ENCODE measurements at places on chromosomes 4 and X. TPM values are rescaled to one million over a fixed set of nuclear protein-coding genes. Genes with fewer than 3 reads are reported as not detected.

IGFBP7 gene
- total RNA-seq: 384 TPM

TMPRSS11A gene
- not detected for total RNA-seq

DNAAF6 gene
- not detected for total RNA-seq

BGN gene
- total RNA-seq: 0.30 TPM

CXorf38 gene
- 26.2 TPM for total RNA-seq

ARMCX5 gene
- total RNA-seq: 7.3 TPM

PRPS2 gene
- total RNA-seq: 42.1 TPM

GAGE12J gene
- total RNA-seq: not detected

VSIG1 gene
- total RNA-seq: 0.70 TPM

SLC34A2 gene
- total RNA-seq: not detected

GAGE1 gene
- not detected for total RNA-seq

PABPC4L gene
- 0.42 TPM for total RNA-seq

PTPN13 gene
- 48.6 TPM for total RNA-seq

ADAM29 gene
- total RNA-seq: not detected

AVPR2 gene
- total RNA-seq: not detected

PDCL2 gene
- not detected for total RNA-seq

CT45A10 gene
- not detected for total RNA-seq

KIAA1210 gene
- total RNA-seq: not detected

SOWAHD gene
- not detected for total RNA-seq

NR3C2 gene
- not detected for total RNA-seq

C4orf36 gene
- 6.0 TPM for total RNA-seq

SYNPO2 gene
- total RNA-seq: 0.11 TPM

RAB39B gene
- 0.30 TPM for total RNA-seq

ATP1B4 gene
- not detected for total RNA-seq

KLKB1 gene
- not detected for total RNA-seq

LRP2BP gene
- total RNA-seq: 0.31 TPM

NAA11 gene
- not detected for total RNA-seq

ZNF185 gene
- 25.1 TPM for total RNA-seq

IL13RA1 gene
- 22.7 TPM for total RNA-seq

FOXR2 gene
- total RNA-seq: not detected

GAB3 gene
- 0.11 TPM for total RNA-seq

DGAT2L6 gene
- not detected for total RNA-seq

SERTM2 gene
- total RNA-seq: not detected

IQCM gene
- not detected for total RNA-seq

SAGE1 gene
- not detected for total RNA-seq

TACC3 gene
- 18.0 TPM for total RNA-seq

CCNA2 gene
- total RNA-seq: 94.8 TPM

NAP1L3 gene
- total RNA-seq: not detected
